Stimulated activated CD4-positive, alpha-beta T cell treated with anti-CD3 and anti-CD28 coated beads, Interleukin-1b, Interleukin-23, amount 100 ng/mL, for 1 hour (primary cell): ENCODE measurements at places on chromosomes 1 and 21.

DNA sequence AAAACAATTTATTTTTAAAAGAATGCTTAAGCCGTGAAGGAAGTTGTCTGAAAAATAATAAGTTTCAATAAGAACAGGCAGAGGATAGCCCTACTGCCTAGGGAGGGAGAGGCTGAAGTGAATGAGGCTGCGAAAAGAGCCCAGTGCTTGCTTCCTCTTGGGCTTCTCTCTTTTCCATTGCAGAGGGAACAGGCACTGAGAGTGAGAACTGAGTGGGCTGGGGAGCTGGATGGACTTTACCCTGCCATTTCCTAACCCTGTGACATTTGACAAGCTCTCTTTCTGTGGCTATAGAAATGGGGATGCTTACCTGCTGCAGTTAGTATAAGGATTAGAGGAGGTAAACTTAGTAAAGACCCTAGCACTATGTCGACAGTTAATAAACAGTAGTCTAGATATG lies 30.0 kb downstream of the TENT5C start:
- no peak for DNase-seq

GRCh38 chr1:87398641-87399040 lies 70.0 kb downstream of the LMO4 start:
- DNase-seq, result no peak

DNA sequence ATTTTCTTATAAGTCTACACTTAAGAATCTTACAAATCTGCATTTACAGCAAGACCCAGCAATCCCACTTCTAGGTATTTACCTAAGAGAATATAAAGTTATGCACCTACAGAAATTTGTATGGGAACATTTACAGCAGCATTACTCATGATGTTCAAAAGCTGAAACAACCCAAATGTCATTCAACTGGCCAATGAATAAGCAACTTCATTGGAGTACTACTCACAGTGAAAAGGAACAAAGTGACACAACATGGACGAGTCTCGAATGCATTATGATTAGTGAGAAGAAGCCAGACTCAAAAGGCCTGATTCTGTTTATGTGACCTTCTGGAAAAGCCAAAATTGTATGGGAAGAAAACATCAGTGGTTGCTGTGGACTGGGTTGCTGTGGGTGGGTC lies 116.9 kb downstream of the CAMTA1 start:
- no peak for DNase-seq

DNA sequence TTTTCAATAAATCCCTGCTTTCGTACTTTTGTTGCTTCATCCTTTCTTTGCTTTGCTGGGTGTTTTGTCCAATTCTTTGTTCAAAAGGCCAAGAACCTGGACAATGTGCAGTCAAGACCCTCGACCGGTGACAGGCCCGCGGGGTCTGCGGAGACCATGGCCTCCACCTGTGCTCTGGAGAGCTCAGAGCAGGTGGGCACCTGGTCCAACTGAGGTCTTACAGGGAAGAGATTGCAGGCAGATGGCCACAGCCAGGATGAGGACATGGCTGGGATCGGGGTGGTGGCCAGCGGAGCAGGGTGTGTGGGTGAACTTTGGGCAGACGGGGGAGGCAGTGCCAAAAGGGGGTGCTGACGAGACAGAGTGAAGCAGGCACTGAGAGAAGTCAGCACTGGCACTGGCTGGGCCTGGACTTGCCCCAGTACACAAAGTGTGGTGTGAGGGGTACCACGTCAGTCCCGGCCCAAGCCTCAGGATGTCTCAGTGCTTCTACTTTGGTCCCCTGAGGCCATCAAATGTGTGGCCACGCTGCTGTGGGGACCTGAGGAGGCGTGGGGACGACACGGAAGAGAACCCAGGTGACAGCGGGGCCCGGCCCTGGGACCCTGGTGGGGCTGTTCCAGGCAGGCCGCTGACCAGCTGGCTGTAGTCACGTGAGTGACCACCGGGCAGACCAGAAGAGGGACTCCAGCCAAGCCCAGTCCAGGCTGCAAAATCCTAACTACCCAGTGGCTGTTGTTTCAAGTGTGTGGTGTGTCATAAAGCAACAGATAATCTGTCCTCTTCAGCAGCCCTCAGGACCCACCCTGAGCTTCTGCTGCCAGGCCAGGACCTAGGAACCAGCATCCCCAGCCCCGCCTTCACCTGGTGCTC lies 10.4 kb upstream of the CCDC27 start:
- no peak for DNase-seq

GRCh38 chr1:220685879-220686278 lies 4.3 kb upstream of the C1orf115 start:
- no peak for DNase-seq

- DNase-seq, result no peak
Observed at GRCh38 chr1:248686815-248687214, 15.8 kb downstream of the OR14I1 start.

DNA sequence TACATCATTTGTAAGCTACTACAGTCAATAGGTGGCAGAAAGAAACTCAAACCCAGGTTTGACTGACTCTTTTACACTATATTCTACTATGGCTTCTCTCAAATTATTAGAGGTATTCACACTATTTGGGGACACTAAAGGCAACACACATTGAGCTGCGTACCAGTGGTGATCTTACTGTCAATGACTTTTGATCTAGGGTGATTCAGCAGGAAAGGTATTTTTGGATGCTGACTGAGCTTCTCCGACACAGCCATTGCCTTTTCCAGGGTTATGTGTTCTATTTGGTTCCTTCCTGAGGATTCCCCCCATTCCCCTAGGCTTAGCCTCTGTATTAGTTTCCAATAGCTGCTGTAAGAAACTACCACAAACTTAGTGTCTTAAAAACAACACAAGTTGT lies 73.2 kb upstream of the JAK1 start:
- DNase-seq, result no peak

DNA sequence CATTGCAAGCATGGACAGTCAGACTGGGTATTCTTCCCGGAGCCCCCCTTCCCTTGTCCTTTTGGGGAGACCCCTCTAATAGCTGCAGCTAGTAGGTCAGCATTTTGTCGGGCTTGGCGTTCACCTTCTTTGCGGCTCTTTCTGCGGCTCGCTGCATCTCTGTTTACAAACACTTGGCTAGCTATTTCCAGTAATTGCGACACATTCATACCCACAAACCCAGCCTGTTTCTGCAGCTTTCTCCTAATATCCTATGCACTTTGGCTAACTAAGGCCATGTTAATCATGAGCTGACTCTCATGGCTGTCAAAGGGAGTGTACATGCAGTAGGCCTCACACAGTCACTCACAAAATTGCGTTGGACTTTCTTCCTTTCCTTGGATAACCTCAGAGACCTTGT lies 716.4 kb downstream of the AMY1C start:
- DNase-seq, result no peak

DNA sequence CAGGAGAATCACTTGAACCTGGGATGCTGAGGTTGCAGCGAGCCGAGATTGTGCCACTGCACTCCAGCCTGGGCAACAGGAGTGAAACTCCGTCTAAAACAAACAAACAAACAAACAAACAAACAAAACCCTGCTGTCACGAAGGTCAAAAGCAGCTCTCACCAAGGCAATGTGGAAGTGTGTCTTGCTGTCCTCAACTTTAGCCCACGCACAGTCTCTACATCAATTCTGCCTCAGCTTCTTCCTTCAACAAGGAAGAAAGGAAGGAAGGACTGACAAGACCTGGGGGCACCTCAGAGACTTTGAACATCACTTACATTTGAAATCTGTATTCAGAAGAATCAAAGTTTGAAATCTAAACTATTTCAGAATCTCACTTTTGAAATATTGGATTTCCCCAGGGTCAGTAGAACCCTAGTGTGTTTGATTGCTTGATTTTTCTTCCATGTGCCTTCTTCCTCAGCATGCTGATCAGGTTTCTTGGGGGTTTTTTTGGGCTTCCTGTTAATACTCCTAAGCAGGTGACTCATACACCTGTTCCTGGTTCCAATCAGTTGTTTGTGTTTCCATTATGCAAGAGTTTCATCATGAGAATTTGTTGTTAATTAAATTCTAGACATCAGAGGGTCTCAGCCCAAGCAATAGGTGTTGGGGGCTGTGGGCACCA lies 6.5 kb upstream of the CSTB start:
- no peak for DNase-seq

GRCh38 chr1:50710099-50710498 lies 250.0 kb downstream of the FAF1 start:
- no peak for DNase-seq

- no peak for DNase-seq
Observed at GRCh38 chr1:10663678-10664035, 132.8 kb downstream of the CASZ1 start.

GRCh38 chr21:42307106-42307505 lies 8.1 kb downstream of the TFF3 start:
- no peak for DNase-seq

- DNase-seq, result no peak
Observed at GRCh38 chr1:110239441-110240430, 29.6 kb downstream of the KCNC4 start.

- no peak for DNase-seq
Observed at GRCh38 chr1:229141689-229142377, 129.1 kb upstream of the RAB4A start.

DNA sequence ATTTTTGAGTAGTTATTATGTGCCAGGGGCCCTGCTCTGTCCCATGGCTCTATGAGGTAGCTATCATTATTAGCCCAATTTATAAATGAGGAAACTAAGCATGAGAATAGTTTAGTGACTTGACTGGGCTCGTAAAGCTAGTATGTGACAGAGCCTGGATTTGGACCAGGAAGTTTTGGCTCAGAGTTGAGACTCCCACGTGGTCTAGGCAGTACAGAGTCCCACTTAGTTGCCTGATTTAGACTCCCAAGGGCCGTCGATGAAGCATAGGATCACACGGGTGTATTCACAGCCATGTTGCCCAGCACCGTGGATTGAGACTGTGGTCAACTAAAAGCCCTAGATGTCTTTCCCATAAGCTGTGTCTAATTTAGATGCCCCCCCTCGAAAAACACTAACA lies 81.7 kb downstream of the DDX20 start:
- no peak for DNase-seq

DNA sequence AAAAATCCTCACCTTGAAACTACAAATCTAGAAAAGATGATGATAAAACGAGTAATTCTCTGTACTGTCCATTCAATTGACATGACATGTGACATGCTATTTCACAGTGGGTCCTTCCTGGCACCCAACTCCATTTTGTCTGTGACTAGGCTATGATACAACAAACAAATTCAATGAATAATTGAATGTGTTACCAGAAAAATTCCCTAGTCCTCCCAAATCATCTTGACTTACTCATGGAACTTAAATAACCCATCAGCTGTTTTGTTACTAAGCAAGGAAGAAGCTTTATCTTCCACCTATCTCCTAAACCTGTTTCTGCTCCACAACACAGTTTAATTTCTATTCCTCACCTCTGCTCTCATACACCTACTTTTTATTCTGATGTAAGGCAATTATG lies 30.4 kb downstream of the B3GALNT2 start:
- no peak for DNase-seq

- no peak for DNase-seq
Observed at GRCh38 chr1:100671601-100672000, 47.9 kb upstream of the VCAM1 start.

DNA sequence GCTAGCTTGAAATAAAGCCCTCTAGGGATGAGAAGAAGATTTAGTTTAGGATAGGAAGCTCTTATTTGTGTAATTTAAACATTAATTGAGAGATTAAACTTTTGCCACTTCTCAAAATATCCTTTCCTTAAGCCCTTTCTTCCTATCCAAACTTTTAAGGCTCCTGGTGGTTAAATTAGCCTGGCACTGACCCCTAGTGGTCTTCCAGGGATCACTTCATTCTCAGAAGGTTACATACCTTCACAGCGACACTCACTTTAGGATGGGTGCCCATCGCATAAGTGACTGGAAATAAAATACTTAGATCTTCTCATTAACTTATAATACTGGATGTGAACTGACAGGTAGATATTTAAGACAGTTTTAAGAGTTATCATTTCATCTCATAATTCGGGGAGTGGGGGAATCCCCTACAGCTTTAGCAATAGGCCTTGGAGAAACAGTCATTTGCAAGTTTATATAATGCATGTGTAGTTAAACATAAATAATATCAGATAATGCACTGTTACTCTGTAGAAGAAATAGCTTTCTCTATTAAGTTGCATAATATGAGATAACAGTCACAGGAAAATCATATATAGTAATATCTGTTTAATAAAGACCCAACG lies 7.4 kb downstream of the LHX9 start:
- DNase-seq, result no peak

DNA sequence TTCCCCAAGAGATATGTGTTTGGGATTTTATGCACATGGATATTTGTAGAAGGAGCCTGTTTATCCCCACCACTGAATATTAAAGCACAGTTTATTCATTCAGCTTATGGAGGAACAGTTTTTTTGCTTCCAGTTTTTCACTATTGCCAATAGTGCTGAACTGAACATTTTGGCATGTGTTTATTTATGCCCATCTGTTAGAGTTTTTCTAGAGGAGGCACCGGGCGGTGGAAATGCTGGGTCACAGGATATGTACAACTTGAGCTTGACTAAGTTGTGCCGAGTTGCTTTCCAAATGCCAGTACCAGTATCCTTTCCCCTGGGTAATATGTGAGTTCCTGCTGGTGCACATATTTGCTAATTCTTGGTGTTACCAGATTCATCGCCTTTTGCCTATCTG lies 111.3 kb downstream of the GREM2 start:
- no peak for DNase-seq

GRCh38 chr1:246221485-246222255 lies 285.4 kb downstream of the SMYD3 start:
- DNase-seq, result no peak

DNA sequence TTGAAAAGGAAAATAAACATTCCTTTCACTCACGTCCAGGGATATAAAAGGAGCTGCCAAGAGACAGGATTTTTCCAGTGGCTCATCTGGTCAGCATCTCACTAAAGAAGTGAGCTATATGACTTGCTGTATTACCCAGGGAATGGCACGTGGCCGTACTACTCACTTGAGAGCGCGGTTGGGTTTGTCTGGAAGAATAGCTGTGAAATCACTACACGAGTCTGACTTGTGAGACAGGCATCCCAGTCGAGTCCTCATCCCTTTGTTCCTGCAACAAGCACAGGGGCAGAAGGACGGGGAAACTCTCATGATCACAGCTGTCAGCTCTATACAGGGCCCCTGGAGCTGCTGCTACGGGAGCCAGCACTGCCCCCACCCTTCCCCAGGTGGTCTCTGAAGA lies 17.7 kb downstream of the RGS8 start:
- no peak for DNase-seq

GRCh38 chr1:219657186-219657585 lies 44.3 kb upstream of the ZC3H11B start:
- DNase-seq, result no peak

DNA sequence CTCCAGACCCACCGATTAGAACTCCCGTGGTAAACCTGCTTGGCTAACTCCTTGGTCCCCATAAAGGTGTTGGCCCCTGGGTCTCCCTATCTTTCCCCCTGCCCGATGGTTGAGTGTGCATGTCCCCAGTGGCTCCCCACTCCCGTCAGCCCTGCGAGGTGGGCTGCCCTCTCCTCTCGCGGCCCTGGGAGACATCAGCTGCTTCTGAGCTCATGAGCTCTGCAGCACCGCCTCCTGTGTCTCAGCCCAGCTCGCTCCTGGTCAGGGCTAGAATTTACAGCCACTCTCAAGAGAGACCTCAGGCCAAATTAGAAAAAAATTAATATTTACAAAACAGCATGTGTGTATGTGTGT lies 15.9 kb upstream of the ZBTB21 start:
- DNase-seq, result no peak

- DNase-seq, result no peak
Observed at GRCh38 chr21:41055266-41055665, 112.7 kb upstream of the BACE2 start.
